RPMI7951 (cell line): ENCODE measurements at places on chromosomes 11 and 22.
A peak's percentile ranks its signal among the peaks of the same experiment; 100 is the strongest.

GRCh38 chr22:33600595-33600994, 319.7 kb downstream of the LARGE1 start:
- DNase-seq: no peak

DNA sequence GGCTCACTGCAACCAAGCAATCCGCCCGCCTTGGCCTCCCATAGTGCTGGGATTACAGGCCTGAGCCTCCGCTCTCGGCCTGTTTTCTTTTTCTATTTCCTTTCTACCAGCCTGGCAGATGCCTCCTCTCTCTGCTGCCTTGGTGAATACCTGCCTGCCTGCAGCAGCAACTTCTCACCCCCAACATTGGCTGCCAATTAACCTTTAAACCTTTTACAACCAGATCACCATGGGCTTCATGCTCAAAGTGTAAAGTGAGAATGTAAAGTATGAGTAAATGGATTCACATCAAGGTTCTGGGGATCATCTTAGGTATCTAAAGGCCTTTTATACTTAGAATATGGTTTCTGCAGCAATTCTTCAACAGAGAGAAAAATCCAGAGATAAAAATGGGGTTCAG, 13.0 kb upstream of the FCHSD2 start:
- DNase-seq: no peak

GRCh38 chr22:37188901-37189466, 937 bp upstream of the C1QTNF6 start:
- no peak for DNase-seq

GRCh38 chr11:62677156-62677555, 1.7 kb downstream of the UBXN1 start:
- no peak for DNase-seq

- DNase-seq: no peak
Observed at GRCh38 chr22:20436768-20437612, 635 bp downstream of the SCARF2 start.

GRCh38 chr22:46163557-46163888, 13.2 kb downstream of the PPARA start:
- no peak for DNase-seq

- no peak for DNase-seq
Observed at GRCh38 chr22:45823336-45823735, 151.7 kb downstream of the ATXN10 start.

GRCh38 chr11:9664276-9665171, 647 bp downstream of the SWAP70 start:
- DNase-seq: peak; percentile 46

- DNase-seq: no peak
Observed at GRCh38 chr11:130183878-130184610, 24.5 kb downstream of the ST14 start.

GRCh38 chr11:117716521-117717440, 80.2 kb downstream of the DSCAML1 start:
- no peak for DNase-seq

- DNase-seq: no peak
Observed at GRCh38 chr22:46792841-46793261, 30.4 kb downstream of the TBC1D22A start.

DNA sequence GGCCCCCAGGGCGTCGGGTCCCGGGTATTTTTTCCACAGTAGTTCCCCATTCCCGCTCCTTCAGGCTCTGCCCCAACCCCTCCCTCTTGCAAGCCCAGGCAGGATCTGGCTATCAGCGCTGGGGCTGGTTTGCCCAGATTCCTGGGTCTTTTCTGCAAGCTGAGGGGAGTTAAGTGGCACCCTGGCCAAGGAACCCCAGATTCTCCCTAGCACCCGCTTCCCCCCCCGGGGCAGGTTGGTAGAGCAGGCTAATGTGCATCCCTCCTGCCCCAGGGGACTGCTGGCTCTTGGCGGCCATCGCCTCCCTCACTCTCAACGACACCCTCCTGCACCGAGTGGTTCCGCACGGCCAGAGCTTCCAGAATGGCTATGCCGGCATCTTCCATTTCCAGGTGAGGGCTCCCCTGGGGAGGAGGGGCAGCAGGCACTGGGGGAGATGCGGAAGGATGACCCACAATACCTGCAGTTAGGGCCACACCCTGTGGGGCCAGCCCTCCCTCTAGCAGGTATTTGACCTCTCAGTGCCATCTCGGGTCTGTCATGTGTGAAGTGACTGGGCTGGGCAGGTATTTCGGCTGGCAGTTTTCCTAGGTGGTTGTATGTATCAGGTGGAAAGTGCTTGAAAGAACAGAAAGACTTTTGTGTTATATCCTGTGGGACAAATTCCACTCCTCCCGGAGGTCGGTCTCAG, 1.6 kb downstream of the CAPN1 start:
- DNase-seq: no peak

GRCh38 chr22:23695141-23695540, 4.3 kb downstream of the RGL4 start:
- DNase-seq: no peak

DNA sequence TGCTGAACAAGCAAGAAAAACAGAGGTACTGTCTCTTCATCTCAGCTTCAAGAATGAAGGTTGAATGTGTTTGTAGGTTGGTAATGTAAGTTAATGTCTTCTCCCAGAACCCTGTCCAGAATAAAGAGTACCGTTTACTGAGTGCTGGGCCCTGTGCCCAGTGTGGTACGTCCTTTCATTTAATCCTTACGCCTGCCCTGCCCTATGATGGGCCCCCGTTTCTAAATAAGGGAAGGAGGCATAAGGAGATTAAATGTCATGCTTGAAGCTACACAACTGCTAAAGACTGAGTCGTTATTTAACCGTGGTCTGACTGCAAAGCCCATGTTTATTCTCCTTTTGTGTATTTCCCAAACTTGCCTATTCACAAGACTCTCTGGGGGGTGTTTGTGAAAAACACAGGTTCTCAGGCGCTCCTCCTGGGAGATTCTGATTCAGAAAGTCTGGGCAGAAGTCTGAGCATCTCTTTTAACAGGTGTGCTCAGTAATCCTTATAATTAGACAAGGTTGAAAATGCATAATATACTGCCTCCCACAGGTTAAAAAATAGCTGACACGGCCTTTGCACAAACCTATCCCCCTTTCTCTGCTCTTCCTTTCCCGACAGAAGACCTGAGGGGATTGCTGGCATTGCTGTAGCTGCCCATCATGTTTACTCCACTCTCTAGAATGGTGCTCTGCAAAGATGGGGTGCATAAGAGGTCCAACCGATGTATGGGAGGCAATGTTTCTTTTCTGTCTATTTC, 56.3 kb upstream of the ZBTB44 start:
- DNase-seq: no peak

DNA sequence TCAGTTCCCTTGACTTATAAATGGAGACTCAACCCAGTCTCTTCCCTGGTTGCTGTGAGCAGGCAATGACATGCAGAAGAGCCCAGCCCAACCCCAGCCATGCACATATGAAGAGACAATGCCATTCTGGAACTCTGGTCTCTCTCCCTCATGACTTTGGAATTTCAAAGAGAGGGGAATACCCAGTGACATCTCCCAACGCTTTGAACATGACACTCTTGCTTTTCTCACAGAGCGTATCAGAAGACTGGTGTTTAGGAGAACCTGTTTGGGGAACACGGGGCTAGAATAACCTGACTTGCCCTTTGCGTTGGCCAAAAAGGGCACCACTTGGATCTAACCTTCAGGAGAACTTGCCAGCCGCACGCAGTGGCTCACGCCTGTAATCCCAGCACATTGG, 12.9 kb downstream of the RANGAP1 start:
- no peak for DNase-seq

- DNase-seq: no peak
Observed at GRCh38 chr22:40212121-40212520, 34.4 kb downstream of the TNRC6B start.

GRCh38 chr11:131354251-131354701, 16.1 kb upstream of the NTM start:
- DNase-seq: no peak

DNA sequence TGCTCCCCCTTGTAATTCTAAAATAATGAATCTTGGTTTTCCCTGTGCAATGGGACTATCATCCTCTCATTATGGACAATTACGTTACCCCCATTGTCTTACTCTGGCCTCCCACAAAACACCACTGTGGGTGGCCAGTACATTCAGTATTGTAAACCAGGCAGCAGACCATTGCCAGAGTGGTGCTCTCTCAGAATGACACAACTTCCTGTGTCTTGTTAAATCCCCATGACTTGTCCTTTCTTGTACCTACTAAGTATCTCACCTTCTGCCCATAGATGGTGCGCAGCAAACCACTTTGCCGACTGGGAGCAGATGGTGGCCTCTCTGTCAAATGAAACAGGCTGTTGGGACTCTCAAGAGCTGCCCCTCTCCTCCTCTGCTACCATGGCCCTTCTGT, 287.1 kb upstream of the RAG2 start:
- no peak for DNase-seq

GRCh38 chr11:27089746-27090145, 49.1 kb downstream of the BBOX1 start:
- DNase-seq: no peak

- DNase-seq: no peak
Observed at GRCh38 chr11:112178936-112179335, 3.6 kb downstream of the BCO2 start.

DNA sequence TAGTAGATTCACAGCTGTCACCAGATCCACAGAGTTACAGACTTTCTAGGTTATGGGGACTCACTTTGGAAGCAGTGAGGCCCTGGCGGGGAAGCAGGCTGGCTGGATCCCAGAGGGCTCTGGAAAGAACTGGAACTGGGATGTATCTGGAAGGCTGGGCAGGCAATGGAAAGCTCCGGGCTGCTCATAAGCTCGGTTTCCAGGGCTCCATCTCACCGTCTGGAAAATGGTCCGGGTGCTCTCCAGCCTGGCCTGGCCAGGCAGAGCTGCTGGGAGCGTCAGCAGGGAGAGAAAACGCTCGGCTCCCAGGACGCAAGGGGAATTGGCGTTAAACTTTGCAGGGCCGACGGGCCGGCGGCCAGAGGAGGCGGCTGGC, 335 bp upstream of the SEZ6L start:
- DNase-seq: no peak

DNA sequence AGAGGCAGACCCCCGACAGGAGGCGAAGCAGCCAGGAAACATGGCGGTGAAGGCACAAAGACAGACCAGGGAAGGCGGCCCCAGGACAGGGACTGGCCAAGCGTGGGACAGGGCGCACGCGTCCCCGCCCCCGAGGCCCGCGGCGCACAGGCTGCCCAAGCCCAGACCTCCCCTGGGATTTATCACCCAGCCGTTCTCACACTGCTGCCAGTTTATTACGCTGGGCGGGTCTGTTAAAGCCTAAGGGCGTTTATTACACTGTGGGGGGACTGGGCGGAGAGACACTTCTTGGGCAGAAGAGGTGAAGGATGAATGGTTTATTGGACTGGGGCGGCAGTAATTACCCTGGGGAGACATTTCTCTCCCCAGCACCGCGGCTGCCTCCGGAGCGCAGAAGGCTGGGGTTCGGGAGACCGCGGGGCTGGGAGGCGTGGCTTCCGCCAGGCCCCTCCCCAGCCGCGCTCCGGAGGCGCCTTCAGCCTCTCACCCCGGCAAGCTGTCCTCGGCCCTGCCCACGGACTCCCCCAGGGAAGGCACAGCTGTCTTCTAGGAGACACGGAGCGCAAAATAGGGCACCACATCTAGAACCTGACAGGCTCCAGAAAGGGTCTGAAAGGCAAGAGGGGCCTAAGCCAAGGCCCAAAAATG, 47.1 kb downstream of the SLC22A12 start:
- peak; percentile 13 for DNase-seq

DNA sequence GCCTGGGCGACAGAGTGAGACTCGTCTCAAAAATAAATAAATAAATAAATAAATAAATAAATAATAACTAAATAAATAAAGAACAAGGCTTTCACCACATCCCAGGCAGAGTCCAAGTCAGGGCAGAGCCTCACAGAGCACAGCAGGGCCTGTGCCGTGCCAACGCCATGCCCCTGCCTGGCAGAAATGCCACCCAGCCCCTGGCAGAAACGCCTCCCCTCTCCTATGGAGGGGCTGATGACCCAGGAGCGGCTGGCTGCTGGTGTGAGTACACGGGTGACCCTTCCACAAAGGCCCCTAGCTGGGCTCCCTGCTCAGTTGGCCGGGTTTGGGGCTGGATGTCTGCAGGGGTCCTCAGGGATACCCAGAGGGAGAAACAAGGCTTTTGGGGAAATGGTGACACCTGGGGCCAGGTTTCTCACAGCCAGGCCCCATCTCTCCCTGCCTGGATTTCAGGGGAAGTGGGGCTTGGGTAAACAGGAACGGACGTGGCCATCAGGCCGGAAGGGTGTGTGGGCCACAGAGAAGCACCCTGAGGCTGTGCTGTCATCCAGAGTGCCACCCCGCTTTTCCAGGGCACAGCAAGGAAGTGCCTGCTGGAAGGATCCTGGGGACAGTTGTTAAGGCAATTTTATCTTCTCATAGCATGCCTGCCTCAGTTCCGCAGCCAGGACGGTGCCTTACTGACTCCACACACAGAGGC, 5.1 kb downstream of the BID start:
- DNase-seq: no peak

GRCh38 chr11:93084727-93085505, 112.9 kb downstream of the SLC36A4 start:
- peak; percentile 61 for DNase-seq

DNA sequence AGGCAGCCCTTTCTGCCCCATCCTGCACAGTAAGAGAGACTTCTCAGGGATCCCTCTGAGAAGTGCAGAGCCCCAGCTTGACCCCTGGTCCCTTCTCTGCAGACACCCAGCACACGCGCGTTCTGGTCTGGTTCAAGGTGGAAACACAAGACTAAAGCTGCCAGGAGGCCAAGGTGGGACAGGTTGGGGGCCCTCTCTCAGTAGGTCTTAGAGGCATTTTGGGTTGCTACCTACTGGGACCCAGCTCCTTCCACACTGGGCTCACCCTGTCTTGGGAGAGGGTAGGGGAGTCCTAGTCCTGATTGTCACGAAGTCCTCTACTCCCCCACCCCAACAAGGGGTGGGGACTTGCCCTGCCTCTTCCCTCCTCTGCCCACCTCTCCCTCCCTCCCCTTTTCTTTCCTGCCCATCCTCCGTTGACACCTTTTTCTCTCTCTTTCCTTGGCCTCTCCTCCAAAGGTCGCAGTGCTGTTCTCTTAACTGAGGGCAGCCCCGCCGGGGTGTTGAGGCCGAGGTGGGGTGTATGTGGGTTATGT, 763 bp upstream of the SOX10 start:
- DNase-seq: no peak

GRCh38 chr11:119322360-119322739, 5.4 kb upstream of the MCAM start:
- peak; percentile 58 for DNase-seq
